AG08396 (cell line): ENCODE measurements at places on chromosomes 16 and 17.

DNA sequence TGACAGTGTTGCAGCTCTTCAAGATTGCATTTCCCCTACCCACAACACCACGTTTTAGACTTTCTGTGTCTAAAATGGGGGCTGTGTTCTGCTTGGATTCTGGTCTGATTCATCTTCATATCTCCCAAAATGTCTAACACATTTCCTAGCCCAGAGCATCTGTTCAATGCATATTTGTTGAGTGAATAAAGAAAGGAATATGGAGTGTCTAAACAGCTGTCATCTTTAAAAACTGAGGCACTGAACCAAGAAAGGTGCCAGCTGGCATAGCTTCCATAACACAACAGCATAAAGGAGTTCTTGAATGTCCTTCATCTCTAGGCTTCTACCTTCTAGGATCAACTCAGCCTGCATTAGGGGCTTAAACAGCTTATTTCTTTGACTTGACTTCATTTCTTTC, 67.4 kb downstream of the CDH11 start:
- no peak for DNase-seq

DNA sequence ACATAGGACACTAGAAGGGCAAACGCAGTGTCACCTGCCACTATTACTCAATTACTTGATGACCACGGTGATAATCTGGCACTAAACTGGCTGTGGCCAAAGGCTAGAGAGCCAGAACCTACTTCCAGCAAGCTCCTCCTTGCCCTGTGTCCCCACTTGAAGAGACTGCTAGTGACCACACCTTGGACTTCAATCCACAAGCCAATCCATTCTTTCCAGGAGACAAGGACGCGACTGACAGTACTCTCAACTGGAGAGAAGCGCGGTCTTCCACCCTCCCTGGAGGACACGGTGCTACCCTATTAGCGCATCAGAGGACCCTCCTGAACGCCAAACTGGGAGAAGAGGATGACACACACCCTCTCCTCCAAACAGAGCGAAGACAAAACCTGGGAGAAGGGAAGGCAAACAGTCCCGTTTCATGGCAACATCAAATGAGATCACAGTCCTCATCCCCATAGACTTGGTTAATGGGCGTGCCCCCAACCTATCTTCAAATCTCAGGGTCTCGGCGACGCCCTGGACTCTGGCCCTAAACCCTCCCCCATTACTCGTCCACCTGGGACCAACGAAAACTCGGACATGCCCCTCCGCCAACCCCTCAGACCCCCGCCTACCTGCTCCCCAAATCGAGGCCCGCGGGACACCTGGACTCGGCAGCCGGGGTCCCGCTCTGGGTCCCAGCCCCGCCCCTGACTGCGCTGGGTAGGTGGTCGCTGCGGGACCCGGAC, 508 bp downstream of the FLCN start:
- peak; percentile 47 for DNase-seq

DNA sequence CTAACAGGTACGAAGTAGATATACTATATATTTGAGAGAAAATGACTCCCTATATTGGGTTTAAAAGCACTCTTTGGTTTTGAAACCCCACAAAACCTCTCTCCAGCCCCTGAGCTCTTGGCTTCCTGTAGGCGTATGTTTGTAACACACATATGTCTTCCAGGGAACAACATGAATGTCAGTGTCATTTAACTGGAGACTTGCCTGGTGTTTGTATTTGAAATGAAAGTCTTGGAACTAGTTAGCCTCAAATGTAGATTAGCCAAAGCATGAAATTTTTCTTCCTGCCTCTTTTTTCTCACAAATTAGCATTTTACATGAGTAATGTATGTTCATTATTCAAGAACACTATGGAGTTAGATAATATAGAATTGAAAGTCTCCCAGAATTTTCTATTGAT, 411.8 kb upstream of the ASIC2 start:
- no peak for DNase-seq

DNA sequence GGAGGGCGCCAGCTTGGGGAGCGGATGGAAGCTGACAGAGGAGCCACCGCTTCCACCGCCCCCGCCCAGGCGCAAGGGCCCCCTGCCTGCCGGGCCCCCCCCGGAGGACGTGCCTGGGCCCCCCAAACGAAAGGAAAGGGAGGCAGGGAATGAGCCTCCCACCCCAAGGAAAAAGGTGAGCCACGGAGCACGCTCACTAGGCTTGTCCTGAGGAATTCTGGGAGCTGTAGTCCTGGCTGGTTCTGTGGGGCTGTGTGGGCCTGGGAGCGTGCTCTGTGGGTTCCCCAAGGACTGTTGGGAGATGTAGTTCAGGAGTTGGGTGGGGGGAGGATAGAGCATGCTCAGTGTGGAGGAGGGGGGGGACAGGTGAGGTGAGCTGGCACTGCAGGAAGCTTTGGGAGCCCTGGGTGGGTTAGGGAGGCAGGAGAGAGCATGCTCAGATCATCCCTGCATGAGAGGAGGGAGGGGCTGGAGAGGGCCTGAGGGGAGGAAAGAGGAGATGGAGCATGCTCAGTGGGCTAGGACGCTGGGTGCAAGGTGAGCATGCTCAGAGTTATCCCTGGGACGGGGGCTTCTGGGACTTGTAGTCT, 4.5 kb downstream of the FBXL19 start:
- peak; percentile 47 for DNase-seq

DNA sequence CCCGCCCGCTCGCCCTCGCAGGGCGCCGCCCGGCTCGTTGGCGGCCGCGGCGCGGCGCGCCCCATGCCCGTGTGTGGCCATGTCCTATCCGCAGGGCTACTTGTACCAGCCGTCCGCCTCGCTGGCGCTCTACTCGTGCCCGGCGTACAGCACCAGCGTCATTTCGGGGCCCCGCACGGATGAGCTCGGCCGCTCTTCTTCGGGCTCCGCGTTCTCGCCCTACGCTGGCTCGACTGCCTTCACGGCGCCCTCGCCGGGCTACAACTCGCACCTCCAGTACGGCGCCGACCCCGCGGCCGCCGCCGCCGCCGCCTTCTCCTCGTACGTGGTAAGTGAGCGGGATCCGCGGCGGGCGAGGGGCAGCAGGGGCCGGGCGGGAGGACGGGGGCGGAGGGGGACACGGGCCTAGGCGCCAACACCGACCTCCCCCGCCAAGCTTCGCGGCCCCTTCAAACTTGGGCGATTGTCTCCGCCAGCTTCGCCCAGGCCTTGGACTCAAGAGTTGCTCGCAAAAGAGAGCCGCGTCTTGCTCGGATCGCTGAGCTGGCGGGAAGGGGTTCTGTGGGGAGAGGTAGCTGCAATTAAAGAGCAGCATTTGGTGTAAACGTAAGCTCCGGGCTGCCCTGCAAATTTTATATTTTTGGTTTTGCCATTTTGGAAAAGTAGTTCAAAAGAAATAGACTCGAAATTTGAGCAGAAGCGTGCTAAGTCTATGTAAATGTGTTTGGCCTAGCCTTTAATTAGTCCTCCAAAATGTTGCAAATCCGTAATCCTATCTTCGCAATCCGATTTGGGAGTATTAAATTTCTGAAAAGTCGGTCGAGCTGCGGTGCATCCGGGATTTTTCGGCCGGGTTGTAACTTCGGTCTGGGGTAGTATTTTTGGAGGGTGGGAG, 702 bp downstream of the IRX5 start:
- no peak for DNase-seq

GRCh38 chr17:39996162-39996561, 15.6 kb downstream of the PSMD3 start:
- no peak for DNase-seq

DNA sequence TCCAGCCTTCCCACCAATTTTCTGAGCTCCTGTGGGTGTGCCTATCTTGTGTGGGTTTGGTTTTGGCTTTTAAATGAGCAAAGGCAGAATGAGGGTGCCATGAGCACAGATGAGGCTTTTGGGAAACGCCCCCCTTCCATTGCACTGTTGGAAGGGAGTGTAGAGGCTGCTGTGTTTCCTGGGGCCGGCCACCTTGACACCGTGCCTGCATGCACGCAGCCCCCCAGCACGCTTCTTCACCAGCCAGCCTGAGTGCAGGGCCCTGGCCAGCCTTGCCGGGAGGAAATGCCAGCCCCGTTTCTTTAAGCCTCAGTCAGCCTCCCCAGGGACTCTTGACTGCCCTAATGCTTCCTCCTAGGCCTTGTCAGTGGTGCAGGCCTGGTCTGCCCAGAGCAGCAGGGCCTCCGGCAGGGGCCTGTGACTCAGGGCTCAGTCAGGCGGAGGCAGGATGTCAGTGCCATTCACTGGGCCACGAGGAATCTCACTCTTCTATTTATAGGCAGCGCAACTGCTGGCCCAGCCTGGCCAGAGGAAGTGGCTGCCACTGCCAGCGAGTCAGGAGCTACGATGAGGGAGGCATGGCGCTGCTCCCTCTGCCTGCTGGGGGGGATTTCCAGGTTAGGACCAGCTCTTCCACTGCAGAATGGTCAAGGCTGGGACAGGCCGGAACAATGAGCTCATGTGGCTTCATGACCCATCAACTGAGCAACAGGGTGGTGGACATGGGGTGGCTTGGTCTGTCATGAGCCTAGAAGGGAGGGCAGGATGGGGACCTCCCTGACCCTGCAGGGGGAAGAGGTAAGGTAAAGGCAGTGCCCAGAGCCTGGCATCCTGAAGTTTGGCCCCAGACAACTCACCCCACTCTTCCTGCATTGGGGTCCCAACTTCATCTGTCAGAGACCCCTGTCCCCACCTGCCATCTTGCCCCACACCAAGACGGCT, 205.2 kb downstream of the RAB11FIP4 start:
- DNase-seq, result peak; percentile 93

GRCh38 chr17:66943484-66943883, 21.0 kb upstream of the CACNG4 start:
- no peak for DNase-seq

DNA sequence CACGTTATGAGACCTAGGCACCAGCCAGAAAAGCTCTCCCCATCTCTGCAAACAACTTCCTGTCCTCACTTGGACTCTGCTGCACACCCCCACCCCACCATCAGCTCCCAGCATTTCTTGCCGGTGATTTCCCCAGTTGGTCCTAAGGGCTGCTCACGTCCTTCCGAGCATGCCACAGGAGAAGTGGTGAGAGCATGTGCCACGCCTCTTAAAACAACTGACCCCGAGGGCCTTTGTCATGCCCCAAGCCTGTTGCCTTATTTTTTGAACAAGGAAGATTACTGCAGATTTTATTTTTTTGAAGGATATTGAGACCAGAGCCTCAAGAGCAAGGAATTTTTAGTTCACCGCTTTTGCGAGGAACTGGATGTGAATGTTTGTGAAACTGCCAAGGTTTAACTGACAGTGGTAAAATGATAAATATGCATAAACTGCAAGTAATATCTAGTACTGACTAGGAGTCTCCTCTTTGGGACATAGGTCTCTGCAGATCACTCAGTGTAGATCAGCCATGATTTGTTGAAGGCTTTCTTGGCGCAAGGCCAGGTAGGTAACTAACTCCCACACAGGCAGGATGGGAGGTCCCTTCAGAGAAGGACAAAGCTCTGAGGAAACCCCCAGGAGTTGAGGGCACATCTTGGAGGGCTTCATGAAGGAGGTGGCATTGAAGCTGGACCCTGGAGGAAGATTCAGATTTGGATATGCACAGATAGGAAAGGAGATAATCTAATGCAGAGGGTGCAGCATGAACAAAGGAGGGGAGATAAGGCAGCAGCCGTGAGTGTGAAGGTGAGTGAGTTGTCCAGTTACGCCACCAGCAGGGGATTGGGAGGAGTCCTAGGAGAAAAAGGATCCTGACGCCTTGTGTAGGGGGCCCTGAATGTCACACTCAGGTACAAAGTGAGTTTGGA, 44.7 kb downstream of the TMEM132E start:
- DNase-seq, result no peak

DNA sequence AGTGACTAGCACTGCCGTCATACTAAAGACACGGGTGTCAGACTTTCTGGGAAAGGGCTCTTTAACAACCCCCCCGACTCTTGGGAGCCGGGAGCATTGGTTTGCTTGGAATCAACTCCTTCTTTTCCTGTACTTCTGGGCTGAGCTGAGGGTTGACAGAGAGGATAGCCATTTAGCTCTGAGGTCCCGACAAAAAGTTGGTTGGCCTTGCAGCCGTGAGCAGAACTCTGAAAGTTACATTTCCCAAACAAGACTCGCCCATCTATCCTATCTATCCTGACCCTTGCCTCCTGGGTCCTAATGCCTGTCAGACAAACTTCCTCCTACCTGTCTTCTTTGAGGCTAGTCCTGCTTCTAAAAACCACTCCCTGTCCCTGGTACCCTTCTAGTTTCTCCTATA, 460.8 kb upstream of the TOM1L1 start:
- DNase-seq, result no peak

DNA sequence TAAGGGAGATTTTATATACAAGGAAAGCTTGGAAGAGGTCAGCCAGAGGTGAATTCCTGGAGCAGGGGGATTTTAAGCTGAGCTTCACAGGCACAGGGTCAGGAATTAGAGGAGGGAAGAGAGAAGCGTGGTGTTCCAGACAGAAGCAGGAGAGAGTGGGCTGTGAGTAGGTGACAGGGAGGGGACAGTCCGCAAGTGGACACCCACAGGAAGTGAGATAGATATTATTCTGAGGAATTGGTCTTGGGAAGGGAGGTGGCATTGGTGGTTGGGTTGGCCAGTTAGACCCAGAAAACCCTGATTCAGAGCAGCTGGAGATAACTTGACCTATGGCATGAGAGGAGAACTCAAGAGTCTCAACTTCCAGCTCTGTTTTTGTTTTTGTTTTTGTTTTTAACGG, 14.7 kb downstream of the PHB1 start:
- DNase-seq, result no peak

GRCh38 chr16:70788668-70789594, 12.0 kb downstream of the VAC14 start:
- peak; percentile 65 for DNase-seq

GRCh38 chr16:22923491-22923890, 109.5 kb downstream of the HS3ST2 start:
- DNase-seq, result no peak

GRCh38 chr16:85045077-85045476, 17.5 kb downstream of the KIAA0513 start:
- no peak for DNase-seq

DNA sequence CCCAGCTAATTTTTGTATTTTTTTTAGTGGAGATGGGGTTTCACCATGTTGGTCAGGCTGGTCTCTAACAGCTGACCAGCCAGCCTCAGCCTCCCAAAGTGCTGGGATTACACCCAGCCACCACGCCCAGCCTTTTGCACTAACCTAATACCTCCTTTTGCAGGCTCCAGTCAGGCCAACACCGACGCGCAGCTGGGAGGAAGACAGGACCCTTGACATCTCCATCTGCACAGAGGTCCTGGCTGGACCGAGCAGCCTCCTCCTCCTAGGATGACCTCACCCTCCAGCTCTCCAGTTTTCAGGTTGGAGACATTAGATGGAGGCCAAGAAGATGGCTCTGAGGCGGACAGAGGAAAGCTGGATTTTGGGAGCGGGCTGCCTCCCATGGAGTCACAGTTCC, 2.0 kb downstream of the TRPV2 start:
- no peak for DNase-seq

- no peak for DNase-seq
These were observed 77.1 kb upstream of the RBL2 start for GRCh38 chr16:53357208-53357586.

DNA sequence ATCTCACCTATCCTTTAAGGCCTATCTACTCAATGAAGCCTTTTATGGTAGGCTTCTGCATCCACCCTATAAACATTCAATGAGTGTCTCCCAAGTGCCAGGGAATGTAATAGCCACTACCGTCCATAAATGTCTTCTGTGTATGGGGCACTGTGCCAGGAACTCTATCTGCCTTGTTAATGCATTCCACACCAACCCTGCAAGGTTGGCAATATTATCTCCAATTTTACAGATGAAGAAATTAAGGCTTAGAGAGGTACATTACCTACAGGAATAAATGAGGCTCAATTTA, 20.0 kb downstream of the MAP3K14 start:
- DNase-seq, result no peak

GRCh38 chr17:75634376-75634740, 1.1 kb downstream of the SMIM5 start:
- no peak for DNase-seq

GRCh38 chr17:54937426-54937825, 31.0 kb downstream of the COX11 start:
- no peak for DNase-seq

- peak; percentile 90 for DNase-seq
These were observed 51.7 kb upstream of the MTSS2 start for GRCh38 chr16:70737377-70738082.
